RWPE2 (cell line): ENCODE measurements at places on chromosomes 13 and 19.

DNA sequence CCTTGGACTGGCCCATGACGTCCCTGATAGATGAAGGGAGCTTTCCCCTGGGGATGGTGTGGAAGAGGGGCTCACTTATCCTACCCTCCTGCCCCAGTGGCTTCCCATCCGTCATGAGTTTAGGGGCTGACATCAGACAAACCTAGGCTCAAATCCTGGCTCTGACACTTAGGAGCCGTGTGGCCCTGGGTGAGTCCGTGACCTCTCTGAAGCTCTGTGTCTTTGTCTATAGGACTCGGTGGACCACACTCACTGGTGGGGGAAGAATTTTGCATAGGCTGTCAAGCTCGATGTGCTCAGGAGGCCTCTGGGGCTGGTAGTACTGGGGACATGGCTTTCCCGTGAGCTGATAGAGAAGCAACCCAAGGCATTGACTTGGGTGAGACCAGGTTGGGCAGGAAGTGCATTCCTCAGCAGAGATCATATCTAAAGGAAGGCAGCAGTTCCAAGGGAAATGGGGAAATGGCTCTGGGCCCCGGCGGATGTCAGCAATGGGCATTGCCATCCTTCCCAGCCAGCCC lies 17.4 kb upstream of the AP1M2 start:
- no peak for DNase-seq

GRCh38 chr13:97512732-97513131 lies 78.8 kb downstream of the RAP2A start:
- no peak for DNase-seq

DNA sequence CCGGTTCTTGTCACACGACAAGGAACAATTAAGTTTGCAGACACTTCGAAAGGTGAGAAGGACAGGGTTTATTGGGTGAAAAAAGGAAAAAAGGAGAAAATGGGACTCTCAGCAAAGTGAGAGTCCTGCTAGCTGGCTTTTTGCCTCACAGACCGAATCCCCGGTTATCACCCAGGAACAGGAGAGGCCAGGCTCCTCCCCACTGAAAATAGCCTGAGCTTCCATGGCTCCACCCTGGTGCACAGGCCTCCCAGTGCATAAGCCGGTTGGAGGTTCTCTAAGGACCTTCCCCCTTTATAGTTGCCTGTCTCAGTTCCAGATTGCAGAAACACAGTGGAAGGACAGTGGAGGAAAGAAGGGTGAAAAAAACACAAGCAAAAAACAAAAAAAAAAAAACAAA lies 571.7 kb downstream of the KCTD12 start:
- DNase-seq, result no peak

- no peak for DNase-seq
Measured at GRCh38 chr13:33764716-33765115, 53.2 kb upstream of the RFC3 start.

DNA sequence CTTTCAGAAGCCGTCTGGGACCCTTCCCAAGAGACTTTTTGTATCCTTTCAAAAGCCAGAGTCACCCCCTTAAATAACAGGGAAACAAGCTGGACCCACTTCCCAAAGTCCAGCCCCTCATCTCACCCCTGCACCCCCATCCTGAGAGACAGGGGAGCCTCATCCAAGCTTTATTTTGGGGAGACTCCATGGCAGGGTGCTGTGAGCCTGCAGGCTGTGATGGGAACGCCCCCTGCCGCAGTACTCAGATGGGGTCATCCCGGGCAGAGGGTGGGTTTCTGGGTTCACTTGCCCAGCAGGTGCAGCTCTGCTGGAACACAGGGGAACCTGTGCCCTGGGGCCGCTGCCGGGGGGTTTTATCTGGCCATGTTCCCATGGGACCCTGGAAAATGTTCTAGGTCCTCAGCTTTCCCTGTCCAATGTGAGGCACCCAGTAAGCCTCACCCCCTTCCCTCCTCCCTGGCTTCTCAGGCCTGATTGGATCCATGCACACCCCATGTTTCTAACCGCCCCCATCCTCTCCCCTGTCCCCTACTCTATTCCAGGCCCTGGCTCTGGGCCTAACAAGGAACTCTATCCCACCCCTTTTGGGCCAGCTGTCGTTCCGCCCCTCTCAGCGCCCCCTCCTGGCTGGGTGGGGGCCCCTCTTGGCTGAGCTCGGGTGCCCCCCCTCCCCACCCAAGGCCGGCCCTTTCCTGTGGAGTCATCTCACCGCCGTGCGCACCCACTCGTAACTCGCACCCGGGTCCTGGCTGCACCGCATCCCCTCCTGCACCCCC lies 1.0 kb downstream of the HIF3A start:
- DNase-seq, result no peak

GRCh38 chr19:33725567-33725966 lies 71.1 kb upstream of the KCTD15 start:
- no peak for DNase-seq

DNA sequence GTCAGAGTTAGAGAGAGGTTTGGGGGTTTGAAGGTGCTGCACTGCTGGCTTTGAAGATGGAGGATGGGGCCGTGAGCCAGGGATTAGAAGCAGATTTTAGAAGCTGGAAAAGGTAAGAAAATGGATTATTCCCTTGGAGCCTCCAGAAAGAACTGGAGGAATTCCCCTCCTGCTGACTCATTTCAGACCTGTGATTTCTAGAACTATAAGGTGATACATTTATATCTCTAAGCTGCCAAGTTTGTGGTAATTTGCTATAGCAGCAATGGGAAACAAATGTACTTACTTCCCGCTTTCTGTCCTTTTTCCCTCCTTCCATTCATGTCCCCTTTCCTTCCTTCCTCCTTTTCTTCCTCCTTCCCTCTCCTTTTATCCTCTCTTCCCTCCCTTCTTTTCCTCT lies 78.5 kb upstream of the PCDH8 start:
- no peak for DNase-seq
